ENCODE measurements at places on chromosomes 5 and 9.

DNA sequence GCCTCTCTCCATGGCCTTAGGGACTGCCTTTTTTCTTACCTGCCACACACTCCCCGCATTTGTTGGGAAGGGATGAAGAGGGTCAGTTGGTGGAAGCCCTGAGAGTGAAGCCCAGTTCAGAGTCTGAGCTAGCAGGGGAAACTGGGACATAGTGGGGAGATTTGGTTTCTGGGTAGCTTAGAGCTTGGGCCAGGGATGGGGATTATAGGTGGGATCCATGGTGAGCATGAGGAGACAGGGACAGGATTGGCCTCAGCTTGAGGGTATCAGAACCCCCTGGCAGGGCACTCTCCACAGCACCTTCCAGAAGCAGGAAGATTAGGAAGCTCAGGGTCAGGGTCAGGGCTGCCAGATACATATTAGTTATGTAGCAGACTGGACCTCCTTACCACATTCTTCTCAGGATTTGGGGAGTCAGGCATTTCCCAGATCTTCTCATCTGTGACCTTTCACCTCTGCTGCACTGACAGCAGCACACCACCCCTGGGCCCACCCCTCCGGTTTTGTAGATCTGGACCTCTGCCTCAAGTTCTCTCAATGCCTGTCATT lies 17.9 kb downstream of the OR13J1 start:
- peak; percentile 41 for DNase-seq

DNA sequence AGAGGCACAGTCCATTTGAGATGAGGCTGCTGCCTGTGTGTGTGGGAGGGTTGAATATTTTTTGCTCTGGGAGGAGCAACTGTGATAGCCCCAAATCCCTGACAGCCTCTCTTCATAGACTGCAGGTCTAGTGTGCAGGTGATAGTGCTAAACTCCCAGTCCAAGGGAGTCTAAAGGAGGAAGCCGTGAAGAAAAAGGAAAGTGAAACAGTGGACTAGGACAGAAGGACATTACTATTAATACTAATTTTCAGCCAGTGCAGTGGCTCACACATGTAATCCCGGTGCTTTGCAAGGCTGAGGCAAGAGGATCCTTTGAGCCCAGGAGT lies 295.0 kb downstream of the PDE4D start:
- DNase-seq = no peak

GRCh38 chr5:171419688-171420430 lies 412 bp downstream of the FGF18 start:
- peak; percentile 72 for DNase-seq

- DNase-seq = no peak
These were observed 78.0 kb upstream of the FCN1 start for GRCh38 chr9:134995792-134996120.

DNA sequence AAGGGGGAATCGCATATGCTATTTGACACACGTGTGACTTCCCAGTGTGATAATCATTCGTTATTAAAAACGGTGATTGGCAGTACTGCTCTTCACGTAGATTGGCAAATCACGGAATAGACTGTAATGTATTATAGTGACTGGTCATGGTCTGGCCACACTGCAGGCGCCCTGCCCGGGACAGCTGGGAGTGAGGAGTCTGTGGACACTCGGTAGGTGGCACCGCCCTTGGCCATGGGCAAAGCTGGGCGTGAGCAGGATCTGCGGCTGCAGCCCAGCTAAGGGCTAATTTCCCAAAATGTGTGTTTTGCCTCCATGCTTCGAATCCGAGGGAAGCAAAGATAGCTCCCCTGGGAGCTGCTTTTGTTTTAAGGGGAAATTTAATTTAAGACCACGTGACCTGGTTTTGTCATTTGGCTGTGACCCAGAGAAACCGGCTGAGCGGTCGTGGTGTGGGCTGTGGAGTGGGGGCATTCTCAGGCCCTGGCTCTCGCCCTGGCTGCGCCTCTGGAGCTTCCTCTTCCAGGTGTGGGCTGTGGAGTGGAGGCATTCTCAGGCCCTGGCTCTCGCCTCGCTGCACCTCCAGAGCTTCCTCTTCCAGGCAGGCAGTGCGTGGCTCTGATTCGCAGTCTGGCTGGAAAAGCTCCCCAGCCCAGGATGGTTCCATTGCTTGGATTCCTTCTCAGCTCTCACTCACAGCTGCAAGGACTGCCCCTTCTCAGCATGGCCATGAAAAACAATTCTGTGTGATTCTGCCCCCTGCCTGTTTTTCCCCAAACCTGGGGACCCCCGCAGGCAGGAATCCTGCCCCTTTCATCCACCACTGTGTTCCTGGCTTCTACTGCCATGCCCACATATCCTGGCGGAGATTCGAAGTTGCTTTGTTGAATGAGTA lies 131.1 kb downstream of the OLFM1 start:
- DNase-seq = no peak

DNA sequence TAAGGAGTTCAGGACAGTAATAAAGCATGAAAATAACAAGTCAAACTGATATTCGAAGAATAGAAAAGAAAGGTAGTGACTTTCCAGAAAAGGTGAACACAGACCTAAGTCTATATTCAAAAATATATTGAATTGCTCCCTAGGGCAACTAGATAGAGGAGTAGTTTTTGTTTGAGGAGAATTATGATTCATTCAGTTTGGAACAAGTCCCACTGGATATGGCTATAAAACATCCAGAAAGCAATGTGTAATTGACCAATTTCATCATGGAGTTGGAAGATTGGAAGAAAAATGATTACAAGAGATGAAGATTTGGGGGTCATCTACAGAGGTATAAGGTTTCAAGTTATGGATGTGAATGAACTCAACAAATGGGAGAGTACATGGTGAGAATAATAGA lies 117.5 kb upstream of the ZNF462 start:
- DNase-seq = no peak

DNA sequence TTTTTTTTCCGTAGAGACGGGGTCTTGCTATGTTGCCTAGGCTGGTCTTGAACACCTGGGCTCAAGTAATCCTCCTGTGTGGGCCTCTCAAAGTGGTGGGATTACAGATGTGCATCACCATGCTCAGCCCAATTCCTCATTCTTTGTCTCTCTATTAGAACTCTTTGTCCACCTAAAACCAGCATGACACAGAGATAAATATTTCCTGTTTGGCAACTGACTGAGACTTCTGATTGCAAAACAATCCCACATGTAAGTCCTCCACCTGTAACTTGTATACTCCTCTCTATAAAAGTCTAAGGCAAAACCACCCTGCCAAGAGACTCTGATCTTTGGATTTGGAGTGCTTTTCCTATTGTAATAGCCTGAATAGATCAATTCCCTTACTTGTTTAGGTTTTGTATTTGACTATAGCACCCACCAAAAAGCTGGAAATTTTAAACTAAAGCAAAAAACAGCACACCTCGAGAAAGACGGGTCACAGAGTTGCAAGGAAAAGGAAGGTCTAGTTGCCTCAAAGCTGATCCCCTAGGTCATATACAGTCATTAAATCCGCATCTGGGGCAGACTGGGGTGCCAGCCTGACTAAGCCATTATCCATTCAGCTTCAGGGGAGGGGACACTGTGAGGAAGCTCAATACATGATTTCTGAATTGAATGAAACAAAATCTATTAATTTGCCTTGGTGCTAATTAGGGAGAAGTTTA lies 13.5 kb upstream of the KIF27 start:
- DNase-seq = no peak

- no peak for DNase-seq
These were observed 97.4 kb downstream of the PPARGC1B start for GRCh38 chr5:149827546-149827945.

GRCh38 chr9:82681809-82682208 lies 381.1 kb downstream of the RASEF start:
- no peak for DNase-seq

- no peak for DNase-seq
These were observed 401.0 kb upstream of the SLC24A2 start for GRCh38 chr9:20189871-20190270.

DNA sequence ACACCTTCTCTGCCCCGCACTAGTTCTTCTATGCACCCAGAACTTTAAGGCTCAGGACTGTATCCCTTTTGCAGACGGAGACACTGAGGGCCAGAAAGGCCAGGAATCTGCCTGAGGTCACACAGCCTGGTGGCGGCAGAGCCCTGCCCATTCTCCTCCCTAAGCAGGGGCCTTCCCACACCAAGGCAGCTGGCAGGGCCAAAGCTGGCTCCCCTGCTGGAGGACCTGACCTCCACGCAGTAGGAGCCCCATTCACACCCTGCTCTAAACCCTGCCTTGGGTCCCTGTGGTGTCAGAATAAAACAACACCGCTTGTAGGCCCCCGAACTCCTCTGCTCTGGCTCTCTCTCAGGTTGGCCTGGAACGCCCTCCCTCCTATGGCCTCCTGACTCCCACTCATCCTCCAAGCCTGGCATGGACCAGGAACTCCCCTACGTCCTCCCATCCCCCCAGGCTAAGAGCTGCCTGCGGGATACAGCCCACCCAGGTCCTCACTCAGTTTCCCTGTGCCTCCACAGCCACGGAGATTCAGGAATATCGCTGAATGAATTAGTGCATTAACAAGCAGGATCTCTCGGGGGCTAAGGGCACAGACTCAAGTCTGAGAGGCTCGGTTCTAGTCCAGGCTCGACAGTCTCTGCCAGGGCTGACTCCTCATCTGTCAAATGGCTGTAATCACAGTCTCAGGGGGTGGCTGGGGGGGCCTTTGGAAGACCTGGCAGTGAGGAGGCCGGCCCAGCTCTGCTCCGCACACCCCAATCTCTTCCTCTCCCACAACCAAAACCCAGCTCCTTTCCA lies 2.8 kb downstream of the ST6GALNAC6 start:
- peak; percentile 77 for DNase-seq

- DNase-seq = no peak
These were observed 60.3 kb downstream of the DAPK1 start for GRCh38 chr9:87557996-87558395.

- DNase-seq = no peak
These were observed 133.8 kb upstream of the SLC24A2 start for GRCh38 chr9:19922476-19923118.

- DNase-seq = no peak
These were observed 520 bp downstream of the PCDH12 start for GRCh38 chr5:141957367-141957996.

DNA sequence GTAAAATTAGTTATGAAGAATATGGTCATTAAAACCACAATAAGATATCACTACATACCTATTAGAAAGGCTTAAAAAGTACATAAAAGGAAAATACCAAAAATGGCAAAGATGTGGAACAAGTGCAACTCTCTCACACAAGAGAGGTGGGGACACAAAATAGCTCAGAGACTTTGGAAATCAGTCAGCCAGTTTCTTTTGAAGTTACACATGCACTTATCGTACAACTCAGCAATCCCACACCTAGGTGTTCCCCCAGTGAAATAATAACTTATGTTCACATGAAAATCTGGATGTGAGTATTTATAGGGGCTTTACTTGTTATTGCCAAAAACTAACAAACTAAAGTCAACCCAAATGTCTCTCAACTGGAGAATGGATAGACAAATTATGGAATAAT lies 9.8 kb upstream of the RICTOR start:
- no peak for DNase-seq

GRCh38 chr9:76798527-76798926 lies 34.3 kb downstream of the PCA3 start:
- DNase-seq = no peak

- no peak for DNase-seq
These were observed 978 bp downstream of the CFAP157 start for GRCh38 chr9:127707766-127708165.

- DNase-seq = no peak
These were observed 21.2 kb downstream of the DAPK1 start for GRCh38 chr9:87518702-87519335.

DNA sequence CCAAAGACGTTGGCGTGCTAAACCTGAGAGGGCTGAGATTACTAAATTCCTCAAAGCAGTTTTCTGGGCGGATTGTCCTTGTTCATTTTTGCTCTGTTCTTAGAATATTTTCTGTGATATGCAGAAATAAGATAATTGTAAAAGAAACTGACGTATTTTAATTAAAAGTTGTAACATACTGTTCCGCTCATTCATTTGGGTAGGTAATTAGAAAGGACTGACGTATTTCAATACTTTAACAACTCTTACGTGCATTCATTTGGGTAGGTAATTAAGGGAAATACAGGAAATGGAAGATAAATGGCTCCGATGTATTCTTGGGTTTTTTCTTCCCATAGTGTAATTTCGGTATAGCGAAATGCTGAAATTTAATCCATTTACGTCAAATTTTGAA lies 1.1 kb downstream of the OSTF1 start:
- DNase-seq = no peak

GRCh38 chr9:35748242-35748857 lies 678 bp downstream of the GBA2 start:
- DNase-seq = no peak

DNA sequence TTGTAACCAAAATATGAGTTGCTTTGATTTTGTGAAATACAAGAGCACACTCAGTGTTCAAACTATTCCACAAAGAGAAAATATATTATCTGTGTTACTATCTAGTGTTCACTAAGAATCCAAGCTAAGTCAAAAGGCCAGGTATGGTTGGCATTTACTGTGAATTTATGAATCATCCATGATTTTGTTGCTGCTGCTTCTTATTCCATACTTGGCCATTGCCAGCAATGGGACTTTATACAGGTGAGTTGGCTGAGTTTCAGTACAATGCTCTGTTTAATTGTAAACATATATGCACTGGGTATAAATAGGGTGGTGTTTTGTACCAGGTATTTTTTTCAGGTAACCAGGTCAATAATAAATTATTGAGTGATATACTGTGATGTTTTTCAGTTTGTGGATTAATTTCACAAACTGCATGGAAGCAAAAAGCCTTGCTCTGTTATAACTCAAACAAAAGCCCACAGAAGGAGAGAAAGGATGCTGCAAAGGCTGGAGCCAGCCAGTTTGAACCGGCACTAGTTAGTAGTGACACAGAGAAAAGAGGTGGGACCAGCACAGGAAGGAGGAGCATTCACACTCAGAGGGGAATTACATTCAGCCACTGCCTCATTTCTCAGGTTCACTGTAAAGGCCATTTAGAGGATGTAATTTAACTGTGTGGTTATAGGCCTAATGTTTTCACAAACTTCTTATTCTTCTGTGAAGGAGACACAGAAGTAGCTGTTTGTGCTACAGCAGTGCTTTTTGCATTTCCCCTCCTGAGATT lies 381.8 kb downstream of the ADGRV1 start:
- DNase-seq = no peak

DNA sequence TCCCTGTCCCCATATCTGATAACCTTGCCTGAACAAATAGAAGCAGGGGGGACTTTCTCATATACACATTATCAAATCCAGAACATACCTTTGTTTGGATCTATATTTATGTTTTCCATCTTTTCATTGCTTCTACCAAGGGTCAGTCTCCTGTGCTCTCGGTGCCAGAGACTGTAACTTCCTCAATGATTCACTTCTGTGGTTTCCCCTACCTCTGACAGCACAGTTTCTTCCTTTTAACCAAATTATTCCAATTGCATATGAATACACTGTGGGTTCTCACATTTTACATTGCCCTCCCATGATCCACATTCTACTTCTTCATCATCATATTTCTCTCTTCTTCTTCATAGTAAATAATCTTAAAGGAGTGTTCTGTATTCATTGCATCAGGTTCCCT lies 32.2 kb downstream of the NMUR2 start:
- DNase-seq = no peak

Data from coronary artery (tissue), 2 donors.